ENCODE measurements at places on chromosomes 1 and 21.

DNA sequence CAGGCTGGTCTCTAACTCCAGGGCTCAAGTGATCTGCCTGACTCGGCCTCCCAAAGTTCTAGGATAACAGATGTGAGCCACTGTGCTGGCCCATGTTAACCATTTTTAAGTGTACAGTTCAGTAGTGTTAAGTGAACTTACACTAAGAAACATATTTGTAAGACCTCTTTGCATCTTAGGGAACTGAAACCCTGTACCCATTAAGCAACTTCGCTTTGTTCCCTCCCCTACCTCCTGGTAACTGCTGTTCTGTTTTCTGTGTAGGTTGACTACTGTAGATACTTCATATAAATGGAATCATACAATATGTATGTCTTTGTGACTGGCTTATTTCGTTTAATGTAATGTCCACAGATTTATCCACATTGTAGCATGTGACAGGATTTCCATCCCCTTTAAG is 11.0 kb downstream of the NUDC start:
- DNase-seq, result no peak

GRCh38 chr1:18974606-18975005 is 18.1 kb upstream of the IFFO2 start:
- DNase-seq, result no peak

DNA sequence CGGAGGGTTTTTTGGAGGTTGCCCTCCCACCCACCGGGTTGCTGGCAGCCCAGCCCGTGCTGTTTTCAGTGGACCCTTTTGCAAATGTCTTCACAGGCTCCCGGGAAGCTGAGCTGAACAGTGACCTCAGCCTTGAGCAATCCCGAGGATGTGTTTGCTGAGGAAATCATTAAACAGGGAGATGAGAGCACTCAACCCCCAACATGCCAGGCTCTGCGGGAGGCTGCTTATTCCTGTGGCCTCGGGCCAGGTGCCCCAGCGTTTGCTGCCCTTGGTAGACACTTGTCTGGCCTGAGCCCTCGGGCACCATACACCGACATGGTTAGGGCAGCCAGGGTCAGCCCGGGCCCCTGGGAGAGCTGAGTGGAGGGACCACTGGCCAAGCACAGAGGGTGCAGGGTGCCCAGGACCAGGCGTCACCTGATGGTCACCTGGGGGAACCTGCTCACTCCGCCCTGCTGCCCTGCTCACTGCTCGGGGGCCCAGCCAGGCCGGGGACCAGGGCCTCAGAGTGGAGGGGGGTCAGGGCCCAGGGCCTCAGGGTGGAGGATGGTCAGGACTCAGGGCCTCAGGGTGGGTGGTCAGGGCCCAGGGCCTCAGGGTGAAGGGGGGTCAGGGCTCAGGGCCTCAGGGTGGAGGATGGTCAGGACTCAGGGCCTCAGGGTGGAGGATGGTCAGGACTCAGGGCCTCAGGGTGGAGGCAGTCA is 42.5 kb upstream of the POFUT2 start:
- DNase-seq, result peak; percentile 93

GRCh38 chr1:204763773-204764427 is 78.4 kb upstream of the LRRN2 start:
- DNase-seq, result peak; percentile 61

DNA sequence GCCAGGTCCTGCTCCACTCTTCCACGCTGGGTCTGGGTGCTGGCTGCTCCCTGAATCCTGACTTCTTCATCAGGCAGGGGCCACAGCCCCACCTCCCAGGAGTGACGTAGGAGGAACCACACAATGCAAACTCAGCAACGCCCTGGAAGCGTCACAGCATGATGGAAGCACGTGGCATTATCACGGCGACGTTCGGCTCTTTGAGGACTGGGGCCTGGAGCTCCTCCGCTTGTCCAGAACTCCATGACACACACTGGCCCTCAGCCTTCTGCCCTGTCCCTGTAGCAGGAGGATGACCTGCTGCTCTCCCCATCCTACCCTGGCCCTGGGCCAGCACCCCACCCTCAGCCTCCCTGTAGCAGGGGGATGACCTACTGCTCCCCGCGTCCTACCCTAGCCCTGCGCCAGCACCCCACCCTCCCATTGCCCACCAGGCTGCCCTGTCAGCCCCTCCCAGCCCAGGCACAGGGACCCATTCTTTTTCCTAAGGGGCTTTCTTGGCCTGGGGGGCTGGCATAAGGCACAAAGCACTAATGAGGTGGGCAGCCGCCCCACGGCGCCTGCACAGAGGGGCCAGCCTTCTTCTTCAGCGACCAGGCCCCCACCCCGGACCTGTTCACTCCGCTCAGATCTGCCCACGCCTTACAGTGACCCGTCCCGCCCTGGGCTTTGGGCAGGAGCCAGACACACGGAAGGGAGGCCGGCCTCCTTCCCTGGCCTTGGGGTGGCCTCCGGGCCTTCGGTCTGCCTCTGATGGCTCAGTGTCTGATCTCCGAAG is 65.7 kb downstream of the DHRS3 start:
- no peak for DNase-seq

DNA sequence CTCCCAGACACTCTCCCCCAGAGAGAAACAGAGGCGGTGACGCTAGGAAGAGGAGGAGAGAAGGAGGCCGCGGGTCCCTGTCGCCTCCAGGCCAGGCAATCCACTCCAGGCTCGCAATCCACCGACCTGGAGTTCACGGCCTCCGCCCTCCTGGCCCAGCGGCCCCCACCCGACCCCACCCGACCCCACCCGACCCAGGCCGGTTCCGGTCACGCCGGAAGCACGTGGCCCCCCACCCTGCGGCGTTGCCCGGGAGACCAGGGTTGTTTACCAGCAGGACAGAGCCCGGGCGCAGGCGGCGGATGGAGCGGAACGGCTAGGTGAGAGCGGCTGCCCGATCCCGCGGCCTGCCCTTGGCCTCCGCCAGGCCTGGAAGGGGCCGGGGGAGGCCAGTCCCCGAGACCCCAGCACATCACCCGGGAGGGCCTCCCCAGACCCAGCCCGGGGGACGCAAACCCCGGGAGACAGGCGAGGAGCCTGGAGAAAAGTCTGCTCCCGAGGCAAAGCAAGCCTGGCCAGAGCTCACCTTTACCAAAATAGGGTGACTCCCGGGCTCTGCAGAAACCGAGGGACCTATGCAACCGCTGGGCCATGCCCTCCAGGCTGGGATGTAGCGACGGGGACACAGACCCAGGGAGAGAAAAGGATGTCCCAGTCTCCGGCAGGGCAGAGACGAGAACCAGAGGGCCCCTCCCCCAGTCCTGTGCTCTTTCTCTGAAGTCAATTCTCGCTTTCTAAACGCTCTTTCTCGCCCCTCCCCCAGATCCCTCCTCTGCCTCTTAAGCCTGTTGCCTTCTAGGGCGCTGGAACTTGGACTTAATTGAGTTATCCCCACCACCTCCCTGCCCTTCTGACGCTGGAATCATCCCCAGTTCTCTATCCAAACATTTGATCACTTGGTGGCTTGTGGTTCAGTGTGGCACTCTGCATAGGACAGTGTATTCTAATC is at the start of the genes PLA2G2C and UBXN10:
PLA2G2C (minus strand) TSS at position 685 of the 949 bp plus-strand sequence. CDS start 9,155 bp downstream, outside the sequence.
UBXN10 (plus strand) TSS at position 263 of the 949 bp plus-strand sequence. CDS start 4,466 bp downstream, outside the sequence.
- no peak for DNase-seq

DNA sequence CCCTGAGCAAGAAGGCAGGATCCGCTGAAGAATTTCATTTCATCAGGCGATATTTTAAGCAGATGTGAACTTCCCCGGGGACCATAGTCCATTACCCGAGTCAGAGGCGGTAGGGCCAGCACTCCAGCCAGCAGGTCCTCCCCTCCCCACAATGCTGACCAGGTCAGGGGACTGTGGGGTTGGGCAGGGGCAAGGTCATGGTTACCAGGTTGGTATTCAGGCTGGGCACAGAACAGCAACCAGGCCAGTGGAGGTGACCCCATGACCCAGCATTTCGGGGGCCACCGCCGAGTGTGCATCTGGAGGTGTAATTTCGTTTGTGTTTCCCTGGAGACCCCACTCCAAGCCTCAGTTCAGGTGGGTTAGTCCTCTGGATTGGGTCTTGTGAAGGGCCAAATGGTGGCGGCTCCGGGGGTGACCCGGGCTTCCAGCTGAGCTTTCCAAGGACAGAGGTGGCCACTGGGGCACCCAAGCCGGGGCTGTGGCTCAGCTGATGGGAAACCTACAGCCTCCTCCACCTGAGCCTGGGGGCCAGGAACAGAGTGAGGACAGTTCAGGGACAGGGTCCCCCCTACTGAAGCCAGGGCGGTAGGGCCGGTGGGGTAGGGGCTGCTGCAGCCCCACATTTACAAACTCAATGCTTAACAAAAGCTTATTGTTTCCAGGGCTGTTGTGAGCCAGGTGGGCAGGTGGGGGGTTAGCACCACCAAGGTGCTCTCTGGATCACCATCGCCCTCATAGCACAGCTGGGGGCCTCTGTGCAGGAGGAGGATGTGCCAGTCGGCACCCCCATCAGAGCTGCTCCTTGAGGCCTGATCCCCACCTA is 2.8 kb downstream of the PRDM16 start:
- DNase-seq, result no peak

- DNase-seq, result no peak
Measured at GRCh38 chr1:18946550-18947381, 9.7 kb downstream of the IFFO2 start.
